CD4-positive, alpha-beta T cell (primary cell): ENCODE measurements at places on chromosomes 3 and 15. TPM values are rescaled to one million over a fixed set of nuclear protein-coding genes. Genes with fewer than 3 reads are reported as not detected.

HYAL1 gene
- not detected for total RNA-seq

PYGO1 gene
- total RNA-seq = not detected

RNU5B-1 gene
- total RNA-seq = 23.7 TPM

IL17RD gene
- not detected for total RNA-seq

ABHD5 gene
- total RNA-seq = 9.3 TPM

SI gene
- not detected for total RNA-seq

- H3K4me3 ChIP-seq = peak overlapping the region; percentile 97
- DNase-seq = no peak
Observed at GRCh38 chr3:19945969-19946831, 697 bp upstream of the RAB5A start.

DNA sequence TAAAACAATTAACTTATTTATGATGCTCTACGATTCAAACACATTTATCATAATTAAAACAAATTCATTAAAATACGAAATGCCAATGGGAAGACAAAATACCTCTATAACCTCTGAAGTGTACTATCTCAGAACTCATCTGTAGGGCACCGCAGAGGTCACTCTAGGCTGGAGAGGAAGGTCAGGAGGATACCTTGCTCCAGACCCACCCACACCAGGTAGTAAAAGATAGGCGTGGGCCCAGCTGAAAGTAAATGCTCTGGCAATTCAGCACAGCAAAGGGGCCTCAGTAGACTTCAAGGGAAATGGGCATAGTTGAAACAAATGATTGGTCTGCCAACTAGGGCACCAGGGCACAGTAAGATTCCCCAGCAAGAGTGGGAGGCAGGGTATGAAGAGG, 26.0 kb upstream of the SPPL2A start:
- H3K4me3 ChIP-seq = no peak overlapping the region
- no peak overlapping the region for H3K27ac ChIP-seq
- DNase-seq = no peak
- H3K27me3 ChIP-seq = no peaks in the 10 kb centered on the region
- no peaks in the 10 kb centered on the region for H3K4me1 ChIP-seq

DNA sequence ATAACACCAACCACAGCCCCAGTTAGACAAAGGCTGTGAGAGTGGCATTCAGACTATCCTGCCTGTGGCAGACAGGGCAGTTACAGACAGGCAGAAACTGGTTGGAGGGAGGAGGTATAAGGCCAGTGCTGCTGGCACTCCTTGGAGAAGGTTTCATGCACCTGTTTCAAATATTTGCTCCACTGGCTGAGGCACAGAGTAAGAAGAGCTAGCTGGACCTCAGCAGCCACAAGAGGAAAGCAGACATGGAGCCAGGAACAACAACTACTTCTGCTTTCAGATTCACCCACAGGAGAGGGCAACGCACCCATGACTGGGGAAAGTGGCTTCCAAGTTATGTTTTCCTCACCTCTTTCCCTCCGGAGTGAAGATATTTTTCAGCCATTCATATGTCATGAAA, 11.5 kb upstream of the PRKAR2A start:
- no peaks in the 10 kb centered on the region for H3K4me1 ChIP-seq
- no peak for DNase-seq
- no peaks in the 10 kb centered on the region for H3K27me3 ChIP-seq
- no peak overlapping the region for H3K27ac ChIP-seq

GRCh38 chr15:76328106-76328696, 8.4 kb upstream of the ISL2 start:
- H3K4me1 ChIP-seq = no peaks in the 10 kb centered on the region
- no peaks in the 10 kb centered on the region for H3K36me3 ChIP-seq
- H3K27ac ChIP-seq = no peak overlapping the region
- H3K27me3 ChIP-seq = peaks cover 17% of the 10 kb centered on the region
- H3K4me3 ChIP-seq = no peak overlapping the region
- no peak for DNase-seq

- H3K4me3 ChIP-seq = no peak overlapping the region
- DNase-seq = no peak
- H3K27me3 ChIP-seq = no peaks in the 10 kb centered on the region
- no peaks in the 10 kb centered on the region for H3K36me3 ChIP-seq
Observed at GRCh38 chr3:25405335-25405734, 22.7 kb upstream of the RARB start.

- no peaks in the 10 kb centered on the region for H3K27me3 ChIP-seq
- no peaks in the 10 kb centered on the region for H3K4me1 ChIP-seq
- H3K36me3 ChIP-seq = peaks cover 12% of the 10 kb centered on the region
- H3K27ac ChIP-seq = no peak overlapping the region
- DNase-seq = no peak
Observed at GRCh38 chr15:33865416-33865815, 102.9 kb upstream of the CHRM5 start.

DNA sequence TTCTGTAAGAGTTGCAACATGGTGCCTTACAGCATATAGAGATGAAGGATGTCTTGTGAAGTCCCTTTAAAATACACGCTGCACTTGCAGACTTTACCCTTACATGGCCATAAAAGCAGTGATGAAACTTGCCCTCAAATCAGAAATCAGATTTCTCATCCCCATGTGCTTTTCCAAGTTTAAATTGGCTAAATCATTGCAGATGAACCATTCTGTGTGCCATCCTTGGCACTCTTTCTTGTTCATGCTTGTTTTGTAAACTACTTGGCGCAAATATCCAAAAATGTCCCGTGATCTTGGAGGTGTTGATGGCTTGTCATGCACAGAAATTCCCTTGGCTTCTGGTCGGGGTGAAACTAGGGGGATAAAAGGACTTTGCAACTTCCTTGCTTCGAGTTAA, 135.7 kb downstream of the LRIG1 start:
- no peak for DNase-seq
- no peak overlapping the region for H3K27ac ChIP-seq
- H3K4me1 ChIP-seq = no peaks in the 10 kb centered on the region
- no peaks in the 10 kb centered on the region for H3K27me3 ChIP-seq
- no peak overlapping the region for H3K4me3 ChIP-seq

GRCh38 chr15:67558502-67558901, 16.0 kb downstream of the MAP2K5 start:
- no peak overlapping the region for H3K4me3 ChIP-seq
- no peak overlapping the region for H3K27ac ChIP-seq
- H3K27me3 ChIP-seq = no peaks in the 10 kb centered on the region
- no peaks in the 10 kb centered on the region for H3K4me1 ChIP-seq
- H3K36me3 ChIP-seq = peaks cover 14% of the 10 kb centered on the region
- no peak for DNase-seq

DNA sequence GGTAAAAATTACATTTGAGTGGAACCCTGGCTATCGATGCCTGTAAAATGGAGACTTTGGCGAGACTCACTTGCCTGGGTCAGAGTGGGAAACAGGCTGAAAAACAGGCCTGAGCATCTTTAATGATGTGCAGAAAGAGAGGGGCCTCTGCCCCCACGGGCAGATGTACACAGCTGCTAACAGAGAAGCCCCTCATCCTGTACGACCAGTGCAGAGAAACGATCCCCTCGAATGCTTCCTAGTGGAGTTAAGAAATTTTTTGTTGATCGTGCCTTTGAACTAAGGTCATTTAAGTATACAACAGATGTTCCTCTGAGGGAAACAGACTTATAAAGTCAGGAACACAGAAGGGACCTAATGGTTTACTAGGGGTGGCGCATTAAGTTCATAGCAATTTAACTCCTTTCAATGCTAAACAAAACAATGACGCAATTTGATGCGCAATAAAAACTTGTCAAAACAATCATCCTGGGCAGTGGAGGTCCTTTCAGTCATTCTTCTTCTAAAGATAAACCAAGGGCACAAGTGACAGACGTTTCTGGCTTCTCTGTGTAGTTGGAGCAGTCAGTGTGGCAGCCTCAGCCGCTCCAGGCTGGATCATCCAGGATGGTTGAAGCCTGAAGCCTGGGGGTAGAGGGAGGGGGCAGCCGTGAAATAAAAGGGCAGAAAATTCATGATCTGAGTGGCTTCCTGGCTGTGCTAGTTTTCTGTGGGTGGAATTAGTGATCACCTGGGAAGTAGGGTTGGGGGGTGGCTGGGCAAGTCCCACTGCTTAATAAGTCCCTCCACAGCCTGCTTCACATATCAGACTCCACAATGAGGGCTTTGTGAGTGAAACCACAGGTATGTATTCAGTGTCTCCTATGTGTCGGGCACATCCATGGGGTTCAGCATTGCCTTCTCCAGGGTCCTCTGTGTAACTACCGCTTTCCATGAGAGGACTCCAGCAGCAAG, 50.8 kb upstream of the MRPS22 start:
- no peaks in the 10 kb centered on the region for H3K36me3 ChIP-seq
- no peak for DNase-seq
- no peaks in the 10 kb centered on the region for H3K27me3 ChIP-seq
- H3K4me1 ChIP-seq = no peaks in the 10 kb centered on the region
- no peak overlapping the region for H3K27ac ChIP-seq

DNA sequence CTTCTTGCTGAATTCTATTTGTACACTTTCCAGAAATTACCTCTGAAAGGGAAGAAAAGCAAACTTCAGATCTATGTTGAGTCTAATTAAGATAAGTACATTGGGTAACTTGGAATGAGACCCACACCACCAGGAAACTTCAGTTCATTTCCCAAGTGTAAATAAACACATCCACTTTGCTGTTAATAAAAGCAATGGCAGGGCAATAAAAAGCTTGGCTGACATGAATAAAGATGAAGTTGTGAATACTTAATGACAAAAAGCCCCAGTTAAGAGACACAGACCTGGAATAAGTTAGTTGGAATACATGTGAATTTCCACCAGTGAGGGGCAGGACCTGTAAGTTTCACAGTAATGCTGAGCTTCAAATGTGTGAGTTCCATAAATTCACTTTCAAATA, 83.3 kb downstream of the MEX3B start:
- H3K36me3 ChIP-seq = no peaks in the 10 kb centered on the region
- DNase-seq = no peak
- no peaks in the 10 kb centered on the region for H3K4me1 ChIP-seq
- H3K27me3 ChIP-seq = no peaks in the 10 kb centered on the region

DNA sequence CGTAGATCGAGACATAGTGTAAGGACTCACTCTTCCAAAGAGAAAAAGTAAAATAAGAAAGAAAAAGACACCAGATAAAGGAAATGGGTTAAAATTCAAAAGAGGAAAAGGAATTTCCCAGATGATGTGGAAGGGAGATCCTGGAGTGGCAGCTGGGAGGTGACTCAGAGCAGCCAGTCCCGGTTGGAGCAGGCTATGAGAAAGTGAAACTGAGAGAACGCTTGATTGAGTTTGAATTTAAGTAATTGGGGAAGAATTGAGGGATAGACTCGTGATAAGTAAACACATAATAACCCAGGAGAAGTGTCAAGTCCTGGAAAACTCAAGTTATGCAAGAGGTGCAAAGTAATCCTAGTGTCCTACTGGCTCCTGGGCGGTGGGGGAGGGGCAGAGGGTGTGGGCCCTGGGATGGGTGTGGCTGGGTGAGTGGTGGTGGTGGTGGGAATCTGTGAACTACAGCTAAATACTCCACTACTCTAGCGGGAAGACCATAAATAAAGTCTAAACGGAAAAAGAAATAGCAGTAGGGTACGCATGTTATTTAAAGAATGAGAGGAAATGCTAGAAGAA, 1.2 kb downstream of the PRR20G start:
- H3K4me3 ChIP-seq = no peak overlapping the region
- H3K27me3 ChIP-seq = no peaks in the 10 kb centered on the region
- H3K27ac ChIP-seq = no peak overlapping the region
- H3K36me3 ChIP-seq = no peaks in the 10 kb centered on the region

DNA sequence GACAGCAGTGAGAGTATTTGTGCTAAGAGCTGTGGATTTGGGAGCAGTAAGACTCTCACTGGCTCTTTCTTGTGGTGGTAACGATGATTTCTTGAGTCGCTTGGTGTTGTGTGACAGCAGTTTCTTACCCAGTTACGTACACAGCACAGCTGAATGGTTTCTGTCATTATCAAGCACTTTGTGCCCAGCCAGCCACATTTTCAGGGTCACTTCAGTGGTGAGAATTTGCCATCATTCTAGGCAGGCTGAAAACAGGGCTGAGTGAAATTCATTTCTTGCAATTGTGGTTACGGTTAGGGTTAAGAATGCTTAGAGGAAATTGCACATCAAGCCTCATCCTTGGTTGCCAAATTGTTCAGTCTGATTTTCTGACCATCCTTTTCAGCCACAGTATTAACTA, 130.1 kb downstream of the RYR3 start:
- H3K4me3 ChIP-seq = no peak overlapping the region
- no peak overlapping the region for H3K27ac ChIP-seq
- H3K4me1 ChIP-seq = no peaks in the 10 kb centered on the region

DNA sequence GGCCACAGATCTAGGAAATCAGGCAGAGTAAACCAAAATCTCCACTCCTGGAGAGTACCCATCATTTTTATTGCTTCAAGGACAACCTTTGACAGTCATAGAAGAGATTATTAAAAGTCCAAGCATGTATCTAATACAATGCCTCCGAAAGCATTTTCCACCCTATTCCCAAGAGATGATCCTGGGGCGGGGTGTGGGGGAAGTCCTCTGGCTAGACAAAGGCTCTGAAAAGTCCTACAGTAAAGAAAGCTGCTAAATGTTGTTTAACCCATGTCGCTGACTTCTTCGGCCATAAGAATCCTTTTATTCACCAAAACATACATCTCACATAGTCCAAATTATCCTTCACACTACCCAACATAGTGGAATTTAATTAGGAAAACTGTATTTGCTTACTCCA, 115.7 kb upstream of the STT3B start:
- no peaks in the 10 kb centered on the region for H3K27me3 ChIP-seq
- H3K4me1 ChIP-seq = peaks cover 4% of the 10 kb centered on the region
- DNase-seq = no peak
- no peaks in the 10 kb centered on the region for H3K36me3 ChIP-seq
- no peak overlapping the region for H3K27ac ChIP-seq

- H3K4me3 ChIP-seq = no peak overlapping the region
- DNase-seq = no peak
- H3K27me3 ChIP-seq = no peaks in the 10 kb centered on the region
- no peaks in the 10 kb centered on the region for H3K36me3 ChIP-seq
- no peak overlapping the region for H3K27ac ChIP-seq
Observed at GRCh38 chr15:78402061-78402610, 35.9 kb upstream of the IREB2 start.

DNA sequence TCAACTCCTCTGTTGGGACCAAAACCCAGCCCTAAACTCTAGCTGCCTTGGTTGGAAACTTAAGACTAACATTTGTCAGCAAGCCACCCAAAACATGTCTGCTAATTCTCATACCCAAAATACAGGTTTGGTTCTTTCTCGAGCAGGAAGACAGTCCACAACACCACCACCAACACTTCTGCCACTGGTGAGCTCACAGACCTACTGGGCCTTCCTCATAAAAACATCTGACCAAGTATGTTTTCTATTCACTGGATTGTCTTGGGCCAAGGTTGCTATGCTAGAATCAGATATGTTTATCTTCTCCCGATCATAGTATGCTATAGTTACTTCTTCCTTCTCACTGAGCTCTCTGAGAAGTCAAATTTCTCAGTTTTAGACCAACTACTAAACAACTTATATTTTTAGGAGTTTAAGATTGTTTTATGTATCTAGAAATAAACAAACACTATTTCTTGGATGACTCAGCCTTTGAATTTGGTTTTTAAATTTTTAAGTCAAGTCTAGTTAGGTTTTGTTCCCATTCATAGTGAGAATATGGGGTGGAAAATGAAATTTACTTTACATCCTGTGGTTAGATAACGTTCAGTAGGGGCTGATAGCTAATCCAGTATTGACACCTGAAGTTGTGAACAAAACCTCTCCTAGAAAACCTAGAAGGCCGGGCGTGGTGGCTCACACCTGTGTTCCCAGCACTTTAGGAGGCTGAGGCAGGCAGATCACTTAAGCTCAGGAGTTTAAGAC, 360.5 kb downstream of the RSL24D1 start:
- DNase-seq = no peak
- H3K27ac ChIP-seq = no peak overlapping the region
- no peaks in the 10 kb centered on the region for H3K4me1 ChIP-seq
- H3K36me3 ChIP-seq = no peaks in the 10 kb centered on the region
- H3K4me3 ChIP-seq = no peak overlapping the region
- H3K27me3 ChIP-seq = no peaks in the 10 kb centered on the region
